ENCODE measurements at places on chromosomes 12 and 14. TPM values are rescaled to one million over a fixed set of nuclear protein-coding genes. Genes with fewer than 3 reads are reported as not detected.

KCNH3 gene
- 2.4 TPM for total RNA-seq

GRCh38 chr12:88181881-88182280, 39.8 kb downstream of the TMTC3 start:
- H3K27me3 ChIP-seq = no peaks in the 10 kb centered on the region
- no peak overlapping the region for H3K27ac ChIP-seq
- no peak for DNase-seq

GRCh38 chr14:20620798-20621478, 20.6 kb downstream of the OR6S1 start:
- peaks cover 13% of the 10 kb centered on the region for H3K27me3 ChIP-seq
- peaks cover 36% of the 10 kb centered on the region for H3K4me1 ChIP-seq
- H3K27ac ChIP-seq = no peak overlapping the region
- H3K4me3 ChIP-seq = no peak overlapping the region
- no peaks in the 10 kb centered on the region for H3K36me3 ChIP-seq

GRCh38 chr14:103870891-103871595, 23.7 kb upstream of the PPP1R13B start:
- no peaks in the 10 kb centered on the region for H3K36me3 ChIP-seq
- H3K4me1 ChIP-seq = peaks cover 20% of the 10 kb centered on the region
- no peak overlapping the region for H3K27ac ChIP-seq
- no peak for DNase-seq

GRCh38 chr12:92378682-92379479, 233.2 kb upstream of the BTG1 start:
- H3K27ac ChIP-seq = peak overlapping the region; percentile 26
- H3K36me3 ChIP-seq = no peaks in the 10 kb centered on the region
- no peak overlapping the region for H3K4me3 ChIP-seq
- no peaks in the 10 kb centered on the region for H3K27me3 ChIP-seq
- H3K4me1 ChIP-seq = peaks cover 26% of the 10 kb centered on the region

Measured in CD4-positive, alpha-beta T cell (primary cell).